ENCODE measurements at places on chromosomes 4 and X. TPM values are rescaled to one million over a fixed set of nuclear protein-coding genes. Genes with fewer than 3 reads are reported as not detected.

DNA sequence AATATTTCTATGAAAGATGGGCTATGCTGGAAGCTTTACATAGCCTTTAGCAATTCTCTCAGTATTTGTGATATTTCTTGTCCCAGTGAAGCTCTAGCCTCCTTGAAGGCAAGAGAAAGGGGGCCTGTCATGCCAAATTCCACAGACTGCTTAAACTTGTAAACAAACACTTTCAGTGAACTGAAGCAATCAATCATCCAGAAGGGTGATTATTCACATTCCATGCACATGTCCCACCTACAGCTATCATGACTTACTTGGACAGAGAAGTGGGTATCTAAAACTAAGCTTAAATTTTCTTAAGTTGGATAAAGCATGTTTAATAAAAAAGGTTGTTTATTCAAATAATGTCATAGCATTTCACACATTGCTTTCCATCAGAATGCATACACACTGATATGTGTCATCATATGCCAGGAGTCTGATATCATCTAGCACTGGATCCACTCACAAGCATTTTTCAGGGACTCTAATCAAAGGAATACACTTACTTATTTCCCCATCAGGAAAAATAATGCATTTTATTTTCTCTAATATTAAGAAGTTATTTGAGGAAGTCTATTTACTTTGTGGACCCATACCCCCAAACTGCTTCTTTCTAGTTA, 1.2 kb upstream of the FSTL5 start:
- DNase-seq = no peak

DNA sequence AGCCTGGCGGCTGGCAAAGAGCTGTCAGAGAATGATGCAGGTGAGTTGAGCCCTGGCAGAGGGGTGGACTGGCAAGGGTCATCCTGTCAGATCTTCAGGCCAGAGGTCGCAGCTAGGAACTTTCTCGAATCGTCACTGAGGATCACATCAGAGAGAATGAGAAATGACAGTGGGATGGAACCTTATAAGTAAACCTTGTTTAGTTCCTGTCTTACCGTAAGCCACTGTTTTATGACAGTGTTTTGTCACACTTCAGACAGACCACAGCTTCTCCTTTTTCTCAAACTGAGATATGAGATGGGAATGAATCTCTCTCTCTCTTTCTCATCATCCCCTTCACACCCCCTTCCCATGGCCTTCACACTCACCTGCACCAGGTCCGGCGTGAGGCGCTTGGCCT, 9.3 kb downstream of the DIPK2B start:
- no peak for DNase-seq

DNA sequence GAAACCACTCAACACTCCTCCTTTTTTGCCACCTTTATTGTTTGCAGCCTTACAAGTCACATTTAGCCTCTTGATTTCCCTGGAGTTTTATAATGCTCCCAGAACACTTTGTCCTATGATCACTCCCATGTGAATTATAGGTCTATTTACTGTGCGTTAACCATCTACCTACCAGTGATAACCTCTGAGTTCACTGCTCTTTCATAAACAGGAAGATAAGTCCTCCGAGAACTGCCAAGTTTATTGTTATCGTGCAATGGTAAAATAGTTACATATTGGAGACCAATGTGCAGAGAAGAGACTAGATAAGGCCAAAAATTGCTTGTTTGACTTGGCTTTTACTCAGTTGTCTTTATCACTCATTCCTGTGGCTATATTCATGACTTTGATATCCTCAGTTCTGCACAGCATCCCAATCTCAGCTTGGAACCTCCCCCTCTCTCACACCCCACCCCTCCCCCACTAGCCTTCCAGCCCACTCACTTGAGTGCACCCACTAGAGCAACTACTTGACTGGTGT, 12.9 kb upstream of the NUDT9 start:
- DNase-seq = no peak

GRCh38 chr4:152619556-152619955, 60.2 kb downstream of the TMEM154 start:
- DNase-seq = no peak

- no peak for DNase-seq
Measured at GRCh38 chr4:8260656-8261111, 8.9 kb upstream of the HTRA3 start.

DNA sequence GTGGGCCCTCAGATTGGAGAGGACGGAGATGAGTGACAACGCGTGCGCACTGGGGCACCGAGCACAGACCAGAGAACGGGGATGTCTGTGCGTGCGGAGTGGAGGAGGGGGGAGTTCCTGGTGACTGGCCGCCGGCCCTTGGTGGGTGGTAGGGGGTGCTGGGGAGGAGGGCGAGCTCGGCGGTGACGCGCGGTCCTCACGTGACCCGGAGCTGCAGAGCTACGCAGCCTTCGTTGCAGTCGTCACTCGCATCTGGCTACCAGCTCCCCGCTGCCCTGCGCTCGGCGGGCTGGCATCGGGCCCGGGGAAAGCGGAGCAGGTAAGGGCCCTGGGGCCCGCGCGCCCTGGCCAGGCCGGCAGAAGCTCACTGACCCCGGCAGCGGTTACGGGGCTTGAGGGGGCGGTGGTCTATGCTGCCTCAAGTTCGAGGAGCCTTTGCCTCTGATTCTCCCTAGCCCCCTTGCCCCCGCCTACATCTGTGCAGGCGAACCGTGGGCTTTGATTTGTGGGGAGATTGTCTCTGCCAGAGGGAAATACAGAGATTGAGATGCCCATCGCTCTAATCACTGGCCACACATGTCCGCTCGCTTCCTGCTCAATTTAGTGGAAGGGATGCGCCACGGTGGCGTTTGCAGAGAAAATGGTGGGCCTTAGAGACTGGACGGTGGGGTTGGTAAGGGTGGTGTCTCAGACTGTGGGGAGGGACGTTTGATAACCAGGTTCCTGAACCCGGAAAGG, at the start of gene ARMCX4:
ARMCX4 (plus strand) TSS at position 245 of the 738 bp plus-strand sequence. CDS start 3,134 bp downstream, outside the sequence.
- DNase-seq = peak; percentile 81

GRCh38 chr4:80535551-80535950, 200.0 kb downstream of the CFAP299 start:
- DNase-seq = no peak

DNA sequence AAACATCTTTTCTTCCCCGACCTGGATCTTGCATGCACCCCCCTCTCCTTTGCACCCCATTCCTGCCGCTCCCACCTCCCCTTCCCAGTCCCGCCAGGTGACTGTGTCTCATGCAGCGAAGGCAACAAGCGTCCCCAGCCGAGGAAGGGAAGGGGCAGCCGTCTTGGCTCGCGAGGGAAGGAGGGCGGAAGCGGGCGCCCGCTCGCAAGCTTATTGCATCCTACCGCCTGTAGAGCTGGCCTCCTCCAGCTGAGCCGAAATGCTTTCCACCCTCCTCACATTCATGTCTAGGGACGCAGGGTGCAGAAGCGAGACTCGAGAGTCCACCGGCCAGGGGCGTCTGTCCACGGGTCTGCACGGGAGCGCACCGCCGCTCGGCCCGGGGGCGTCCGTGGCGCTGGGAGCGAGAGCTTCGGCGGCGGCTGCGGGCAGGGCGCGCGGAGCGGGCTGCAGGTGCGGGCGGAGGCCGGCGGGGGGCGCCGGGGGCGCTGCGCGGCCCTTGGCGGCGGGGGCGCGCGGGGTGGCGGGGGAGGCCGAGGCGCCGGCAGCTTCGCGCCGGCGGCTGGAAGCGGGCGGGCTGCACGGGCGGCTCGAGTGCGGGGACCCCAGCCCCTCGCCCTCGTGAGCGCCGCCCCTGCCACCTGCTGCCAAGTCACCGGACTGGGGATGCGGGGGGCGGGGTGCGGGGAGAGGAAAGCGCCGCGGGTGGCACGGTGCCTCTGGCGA, at the start of gene KCNIP4:
KCNIP4 (minus strand) TSS at position 426 of the 726 bp plus-strand sequence.
- DNase-seq = peak; percentile 72

GRCh38 chr4:151426513-151426912, 17.5 kb downstream of the FHIP1A start:
- no peak for DNase-seq

DNA sequence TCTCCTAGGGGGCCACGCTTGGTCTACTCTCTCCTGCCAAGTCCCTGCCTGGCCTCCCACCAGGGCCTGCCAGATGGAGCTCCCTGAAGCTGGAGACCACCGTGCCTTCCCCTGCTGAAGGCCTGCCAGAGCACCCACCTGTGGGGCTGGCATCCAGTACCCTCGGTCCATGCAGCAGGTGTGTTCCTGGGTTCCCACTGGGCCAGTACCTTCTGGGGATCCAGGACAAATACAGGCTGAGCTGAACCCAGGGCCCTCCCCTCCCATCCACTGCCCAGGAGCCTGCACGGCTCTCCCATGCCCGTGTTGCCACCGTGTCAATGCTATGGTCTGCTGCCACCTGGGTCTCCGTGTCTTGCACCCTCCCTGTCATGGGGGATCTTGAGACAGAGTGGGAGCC, 68.8 kb downstream of the ABLIM2 start:
- no peak for DNase-seq

DNA sequence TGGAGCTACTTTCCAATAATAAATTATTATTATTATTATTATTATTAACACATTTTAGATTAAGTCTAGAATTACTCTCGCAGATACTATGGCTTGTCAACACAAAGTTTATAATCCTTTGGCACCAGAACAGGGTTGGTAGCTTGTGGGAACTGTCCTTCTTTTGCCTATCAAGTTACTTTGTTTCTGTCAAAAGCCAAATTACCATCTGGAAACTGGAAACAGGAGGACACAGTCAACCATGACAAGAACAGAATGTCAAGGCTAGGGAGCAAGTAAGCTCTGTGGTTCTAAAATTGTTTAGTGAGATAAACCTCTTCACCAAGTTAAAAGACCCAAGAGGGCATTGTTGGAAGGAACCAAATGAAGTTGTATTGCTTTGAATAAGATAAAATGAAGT, 42.5 kb downstream of the DGKK start:
- DNase-seq = no peak

DNA sequence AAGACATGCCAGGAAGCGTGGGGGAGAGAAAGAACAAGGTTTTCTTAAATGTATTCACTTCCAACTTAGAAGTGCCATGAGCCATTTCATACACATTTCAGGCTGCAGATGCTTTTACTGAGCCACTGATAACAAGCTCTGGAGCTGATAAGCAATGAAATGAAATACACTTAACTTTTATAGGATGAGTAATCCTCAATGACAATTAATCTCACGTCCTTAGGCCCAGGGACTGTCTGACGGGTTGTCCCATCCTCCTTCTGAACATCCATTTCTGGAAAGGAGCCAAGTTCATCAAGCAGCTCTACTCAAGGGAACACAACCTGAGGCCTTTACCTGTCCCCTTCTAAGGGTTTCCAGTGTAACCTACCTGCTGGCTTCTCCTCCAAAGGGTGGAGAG, 121.2 kb downstream of the PARM1 start:
- DNase-seq = no peak

GRCh38 chr4:151359576-151359975, 34.2 kb upstream of the SH3D19 start:
- no peak for DNase-seq

DNA sequence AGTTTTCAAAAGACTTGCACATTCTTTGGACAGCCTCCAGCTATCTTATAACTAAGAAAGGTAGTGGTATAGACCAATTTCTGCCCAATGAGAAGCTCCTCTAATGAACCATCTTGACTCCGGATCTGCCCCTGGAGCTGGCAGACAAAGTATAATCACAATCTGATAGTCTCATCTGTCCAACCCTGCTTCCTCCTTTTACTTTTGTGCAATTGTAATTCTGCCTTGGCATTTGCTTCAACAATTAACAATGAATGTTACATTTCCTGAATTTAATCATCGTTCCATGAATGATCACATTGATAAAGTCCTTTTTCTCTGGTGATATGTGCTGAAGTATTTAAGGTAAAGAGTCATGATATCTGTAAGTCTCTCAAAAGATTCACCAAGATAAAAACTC, 27.8 kb downstream of the FRYL start:
- DNase-seq = no peak

- no peak for DNase-seq
Measured at GRCh38 chr4:173932701-173933100, 350.8 kb downstream of the FBXO8 start.

- no peak for DNase-seq
Measured at GRCh38 chr4:103429283-103429682, 231.1 kb upstream of the CENPE start.

DNA sequence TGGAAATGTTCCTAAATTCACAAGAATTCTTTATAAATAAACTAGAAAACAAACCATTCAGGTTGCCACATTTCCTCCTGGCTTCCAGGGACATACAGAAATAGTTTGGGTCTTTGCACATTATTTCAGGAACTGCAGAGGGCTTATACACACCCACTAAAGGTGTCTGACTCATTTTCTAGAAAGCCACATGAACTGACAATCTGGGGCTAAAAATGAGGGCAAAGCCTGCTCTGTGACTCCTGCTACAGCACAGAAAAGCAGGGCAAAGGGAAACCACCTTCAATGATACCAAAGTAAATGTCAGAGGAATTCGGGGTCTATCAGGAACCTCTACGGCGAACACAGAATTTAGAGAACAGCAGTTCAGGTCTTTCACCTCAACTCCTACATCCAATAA, 112.2 kb upstream of the MAP3K15 start:
- no peak for DNase-seq

DNA sequence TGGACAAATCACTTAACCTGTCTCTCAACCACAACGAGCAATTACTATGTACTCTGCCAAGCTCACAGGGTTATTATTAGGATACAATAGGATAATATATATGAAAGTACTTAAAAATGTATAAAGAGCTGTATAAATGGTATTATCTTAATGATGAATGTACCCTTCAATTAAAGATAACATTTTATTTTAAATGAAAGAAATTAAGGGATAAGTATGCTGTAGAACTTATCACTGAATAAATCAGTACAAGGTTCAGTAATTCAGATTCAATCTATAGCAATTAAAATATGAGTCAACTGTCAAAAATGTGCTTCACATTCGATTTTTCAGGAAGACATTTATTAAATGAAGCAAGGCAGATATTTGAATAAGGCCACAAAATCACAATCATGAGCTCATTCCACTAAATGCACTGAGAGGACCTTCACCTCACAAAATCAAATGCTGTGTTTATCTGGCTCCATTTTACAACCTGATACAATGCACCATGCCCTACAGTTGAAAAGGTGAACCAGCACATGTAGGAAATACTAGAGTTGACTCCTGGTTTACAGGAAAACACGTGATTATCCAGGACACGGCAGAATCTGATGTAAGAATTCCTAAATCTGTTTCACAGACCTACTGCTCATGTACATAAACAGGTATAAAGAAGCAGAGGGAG, 4.4 kb downstream of the LRCH2 start:
- DNase-seq = no peak

Gene TBX22
- not detected for total RNA-seq

Gene ARHGAP36
- total RNA-seq = not detected

Gene PCYT1B
- 1.3 TPM for total RNA-seq

Gene PITX2
- total RNA-seq = not detected

Gene CT45A3
- total RNA-seq = not detected

Gene FOXP3
- 0.32 TPM for total RNA-seq

Gene SPATA4
- total RNA-seq = not detected

Gene TMEM35A
- total RNA-seq = 3.2 TPM

Gene CSAG3
- total RNA-seq = not detected

Gene KIAA1210
- not detected for total RNA-seq

Data from aorta (tissue), 5 donors.